ENCODE measurements at places on chromosomes 2 and 18. TPM values are rescaled to one million over a fixed set of nuclear protein-coding genes. Genes with fewer than 3 reads are reported as not detected.

CFC1 gene
- total RNA-seq = not detected

KCNF1 gene
- not detected for total RNA-seq

SPP2 gene
- not detected for total RNA-seq

ASIC4 gene
- total RNA-seq = not detected

KIF1A gene
- total RNA-seq = 2.6 TPM

SERPINB11 gene
- not detected for total RNA-seq

REG1B gene
- not detected for total RNA-seq

GIGYF2 gene
- total RNA-seq = 19.4 TPM

MC4R gene
- total RNA-seq = 0.13 TPM

KIAA2012 gene
- total RNA-seq = not detected

CXCR1 gene
- total RNA-seq = not detected

LYG1 gene
- 0.51 TPM for total RNA-seq

BCL2L11 gene
- 11.7 TPM for total RNA-seq

SPEG gene
- total RNA-seq = 6.8 TPM

DLGAP1 gene
- 9.1 TPM for total RNA-seq

GALNT3 gene
- total RNA-seq = 21.2 TPM

TTC32 gene
- total RNA-seq = 4.4 TPM

PIEZO2 gene
- 5.3 TPM for total RNA-seq

PROM2 gene
- total RNA-seq = 1.0 TPM

ABCB11 gene
- not detected for total RNA-seq

KCNG2 gene
- not detected for total RNA-seq

CD207 gene
- not detected for total RNA-seq

ASB18 gene
- total RNA-seq = not detected

PFN4 gene
- 1.1 TPM for total RNA-seq

FSHR gene
- not detected for total RNA-seq

CRIM1 gene
- total RNA-seq = 376 TPM

PARD3B gene
- 2.0 TPM for total RNA-seq

RNF152 gene
- 7.5 TPM for total RNA-seq

NAT8 gene
- not detected for total RNA-seq

CFAP65 gene
- total RNA-seq = 0.13 TPM

SLC14A1 gene
- 0.38 TPM for total RNA-seq

RNF125 gene
- total RNA-seq = 0.33 TPM

HSPE1 gene
- total RNA-seq = 30.3 TPM

QPCT gene
- 23.2 TPM for total RNA-seq
